ENCODE measurements at places on chromosomes 7 and 10. TPM values are rescaled to one million over a fixed set of nuclear protein-coding genes. Genes with fewer than 3 reads are reported as not detected.

The ZNRF2 gene
- 26.6 TPM for total RNA-seq

The VWA2 gene
- 10.6 TPM for total RNA-seq

The CPA2 gene
- not detected for total RNA-seq

DNA sequence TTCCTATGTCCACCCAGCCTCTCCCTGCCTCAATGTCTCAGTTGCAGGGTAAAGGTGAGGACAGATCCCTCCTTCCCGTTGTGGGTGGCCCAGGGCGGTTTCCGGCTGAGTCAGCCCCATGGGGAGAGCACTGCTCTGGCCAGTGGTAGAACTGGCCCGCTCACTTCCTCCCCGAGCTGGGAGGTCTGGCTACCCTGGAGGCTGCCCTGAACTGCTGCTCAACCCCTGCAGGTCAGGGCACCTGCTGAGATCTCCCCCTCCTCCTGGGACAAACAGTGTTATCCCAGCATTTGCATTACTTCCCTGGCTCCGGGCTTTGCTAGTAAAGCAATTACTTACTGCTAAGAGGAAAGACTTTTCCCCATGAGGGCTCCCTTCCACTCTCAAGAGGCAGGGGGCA, 21.4 kb upstream of the IMPDH1 start:
- H3K27me3 ChIP-seq: peaks cover 6% of the 10 kb centered on the region
- no peaks in the 10 kb centered on the region for H3K36me3 ChIP-seq
- DNase-seq: peak; percentile 62
- H3K27ac ChIP-seq: no peak overlapping the region
- no peaks in the 10 kb centered on the region for H3K4me1 ChIP-seq
- H3K4me3 ChIP-seq: no peak overlapping the region

DNA sequence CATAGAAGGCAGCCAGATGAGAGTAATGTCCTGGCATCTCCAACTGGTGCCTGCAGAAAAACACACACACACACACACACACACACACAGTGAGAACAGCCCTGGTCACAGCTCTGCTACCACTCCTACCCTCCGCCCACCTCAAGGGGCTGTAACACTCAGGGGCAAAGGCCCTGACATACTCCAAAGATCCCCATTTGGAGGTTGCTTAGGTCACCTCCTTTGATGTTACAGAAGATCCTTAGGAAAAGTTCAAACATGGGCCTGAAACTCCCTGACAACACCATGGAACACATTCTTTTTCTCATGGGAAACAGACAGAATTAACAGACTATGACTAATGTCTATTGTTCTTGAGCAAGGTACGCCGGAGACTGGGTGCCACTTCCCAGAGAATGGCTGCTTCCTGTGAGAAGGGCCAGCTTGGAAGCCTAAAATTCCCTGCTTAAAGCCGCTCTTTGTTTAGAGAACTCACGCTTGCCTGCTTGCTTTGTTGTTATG, 27.7 kb downstream of the DENND11 start:
- H3K4me3 ChIP-seq: no peak overlapping the region
- peaks cover 13% of the 10 kb centered on the region for H3K4me1 ChIP-seq
- DNase-seq: no peak
- H3K27ac ChIP-seq: peak overlapping the region; percentile 8
- H3K36me3 ChIP-seq: peaks cover 26% of the 10 kb centered on the region

DNA sequence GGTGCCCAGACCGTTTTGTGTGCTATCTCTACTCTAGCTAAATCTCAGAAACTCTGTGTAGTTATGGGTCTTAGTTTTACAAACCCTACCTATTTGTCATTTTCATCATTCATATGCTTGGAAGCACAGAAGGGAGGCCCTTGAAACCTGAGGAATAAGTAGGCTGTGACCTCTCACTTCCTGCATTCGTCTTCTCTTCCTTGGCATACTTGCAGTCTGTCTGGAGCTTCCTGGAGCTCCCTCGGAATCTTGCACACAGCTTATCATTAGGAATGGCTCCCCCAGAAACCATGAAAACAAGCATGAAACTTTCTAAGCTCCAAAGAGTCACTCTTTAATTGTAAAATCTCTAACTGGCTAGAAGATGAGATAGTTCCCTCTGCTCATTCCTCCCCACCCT, 376.9 kb upstream of the MYO3A start:
- H3K27ac ChIP-seq: no peak overlapping the region
- H3K36me3 ChIP-seq: no peaks in the 10 kb centered on the region
- H3K4me1 ChIP-seq: no peaks in the 10 kb centered on the region
- H3K4me3 ChIP-seq: no peak overlapping the region

GRCh38 chr10:49292565-49293207, 6.3 kb upstream of the C10orf71 start:
- H3K4me1 ChIP-seq: peaks cover 4% of the 10 kb centered on the region
- H3K4me3 ChIP-seq: no peak overlapping the region
- H3K27ac ChIP-seq: no peak overlapping the region
- no peaks in the 10 kb centered on the region for H3K27me3 ChIP-seq
- DNase-seq: no peak

- H3K27me3 ChIP-seq: no peaks in the 10 kb centered on the region
- H3K4me3 ChIP-seq: no peak overlapping the region
- H3K4me1 ChIP-seq: no peaks in the 10 kb centered on the region
- no peak overlapping the region for H3K27ac ChIP-seq
- DNase-seq: no peak
- H3K36me3 ChIP-seq: no peaks in the 10 kb centered on the region
These were observed 229.1 kb upstream of the GRB10 start for GRCh38 chr7:51011710-51012350.

DNA sequence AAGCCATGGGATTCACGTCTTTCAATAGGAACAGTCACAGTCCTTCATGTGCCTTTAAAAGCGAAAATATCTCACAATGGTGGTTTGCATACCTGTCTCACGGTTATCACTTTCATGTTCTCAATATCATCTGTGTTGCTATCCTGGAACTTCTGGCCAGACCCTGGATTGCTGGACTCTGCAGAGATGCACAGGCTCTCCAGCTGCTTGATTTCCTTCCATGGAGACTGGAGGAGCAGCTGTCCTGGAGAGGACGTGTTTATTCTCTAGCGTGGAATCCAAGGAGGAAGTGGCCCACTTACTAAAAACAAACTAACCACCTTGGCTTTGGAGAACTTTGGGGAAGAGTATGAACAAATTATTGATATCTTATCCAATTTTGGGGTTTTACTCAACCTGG, 16.5 kb downstream of the BTBD16 start:
- H3K27me3 ChIP-seq: no peaks in the 10 kb centered on the region
- no peak for DNase-seq
- H3K27ac ChIP-seq: no peak overlapping the region

DNA sequence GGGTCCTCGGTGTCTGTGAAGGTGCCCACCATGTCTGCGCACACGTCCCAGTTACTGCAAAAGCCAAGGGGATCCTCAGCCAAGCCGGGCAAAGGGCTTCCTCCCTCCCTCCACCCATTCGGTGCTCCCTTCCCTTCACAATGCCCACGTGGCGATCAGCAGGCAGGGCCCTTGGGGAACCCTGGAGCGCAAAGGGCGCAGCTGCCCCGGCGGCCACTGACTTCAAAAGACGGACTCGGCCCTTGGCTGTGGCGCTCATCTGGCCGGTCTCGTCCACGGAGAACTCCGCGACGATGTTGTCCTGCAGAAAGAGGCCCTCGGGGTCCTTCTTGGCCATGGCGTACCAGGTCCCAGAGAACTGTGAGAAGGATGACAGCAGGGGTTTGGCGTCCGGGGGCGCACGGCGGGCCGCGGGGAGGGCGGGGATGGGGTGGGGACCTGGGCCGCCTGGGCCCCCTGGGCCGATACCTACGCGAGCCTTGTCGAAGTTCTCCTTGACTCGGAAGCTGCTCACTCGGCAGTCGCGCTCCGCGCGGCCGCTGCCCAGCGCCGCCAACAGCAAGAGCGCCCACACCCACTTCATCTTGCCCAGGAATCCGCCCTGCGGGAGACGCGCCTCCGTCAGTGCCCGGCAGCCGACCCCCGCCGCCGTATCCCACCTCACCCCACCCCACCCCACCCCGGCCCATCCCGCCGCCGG, 439 bp downstream of the RBP4 start:
- no peak overlapping the region for H3K27ac ChIP-seq
- H3K4me1 ChIP-seq: peaks cover 8% of the 10 kb centered on the region
- H3K27me3 ChIP-seq: peaks cover 46% of the 10 kb centered on the region

GRCh38 chr7:36943591-36944435, 219.5 kb upstream of the AOAH start:
- H3K27me3 ChIP-seq: no peaks in the 10 kb centered on the region
- no peak overlapping the region for H3K27ac ChIP-seq
- no peaks in the 10 kb centered on the region for H3K36me3 ChIP-seq
- H3K4me3 ChIP-seq: no peak overlapping the region
- no peaks in the 10 kb centered on the region for H3K4me1 ChIP-seq

DNA sequence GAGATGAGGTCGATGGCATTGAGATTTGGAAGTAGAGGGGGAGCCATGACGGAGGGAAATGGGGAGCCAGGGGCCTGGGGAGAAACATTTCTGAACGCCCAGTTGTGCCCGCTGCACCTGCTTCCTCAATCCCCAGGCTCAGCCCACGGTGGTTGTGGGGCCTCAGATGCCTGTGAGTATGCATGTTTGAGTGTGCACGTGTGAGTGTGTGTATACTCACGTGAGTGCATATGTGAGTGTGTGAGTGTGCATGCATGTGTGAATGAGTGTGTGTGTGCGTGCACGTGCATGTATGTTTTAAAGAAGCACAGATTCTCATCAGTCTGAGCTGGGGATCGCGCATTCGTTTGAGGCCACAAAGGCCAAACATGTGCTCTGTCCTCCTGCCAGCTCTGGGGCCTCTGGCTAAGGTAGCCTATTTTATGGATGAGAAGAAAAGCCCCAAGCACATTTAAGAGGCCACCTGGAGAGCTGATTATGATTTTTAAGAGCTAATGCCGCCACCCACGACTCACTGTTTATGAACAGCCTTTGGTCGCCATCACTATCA, 154.8 kb downstream of the ARHGAP12 start:
- DNase-seq: no peak
- no peaks in the 10 kb centered on the region for H3K4me1 ChIP-seq

Data from lower lobe of right lung (tissue), 2 donors.